Choroid plexus epithelial cell (primary cell): ENCODE measurements at places on chromosomes 3 and 15.

GRCh38 chr15:82587805-82588204, 47.5 kb upstream of the RPS17 start:
- DNase-seq = no peak

GRCh38 chr3:9727041-9727595, 4.4 kb upstream of the BRPF1 start:
- no peak for DNase-seq

DNA sequence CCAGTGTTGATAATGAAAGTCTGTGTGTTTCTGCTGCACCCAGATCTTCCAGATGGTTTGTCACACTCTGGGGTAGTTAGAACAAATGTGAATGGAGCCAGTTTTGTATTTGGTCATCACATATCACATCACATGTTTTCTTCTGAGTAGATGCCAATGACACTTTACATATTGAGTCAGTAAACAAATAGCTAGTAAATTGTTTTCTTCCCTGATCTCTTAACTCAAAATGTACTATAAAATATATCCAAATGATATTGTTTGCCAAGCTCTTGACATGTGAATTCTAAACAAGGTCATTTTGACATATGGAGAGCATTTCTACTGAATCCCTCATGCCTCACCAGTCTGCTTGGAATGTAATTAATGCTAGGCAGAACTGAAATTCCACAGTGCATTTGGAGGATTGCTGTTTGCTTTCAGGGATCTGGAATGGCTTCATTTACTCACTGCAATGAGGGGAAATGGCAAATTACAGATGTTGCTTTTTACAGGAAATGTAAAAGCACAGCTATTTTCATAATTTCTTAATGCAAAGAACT, 45.0 kb downstream of the PDHB start:
- peak; percentile 76 for DNase-seq

GRCh38 chr3:50147016-50147415, 8.1 kb upstream of the SEMA3F start:
- no peak for DNase-seq

DNA sequence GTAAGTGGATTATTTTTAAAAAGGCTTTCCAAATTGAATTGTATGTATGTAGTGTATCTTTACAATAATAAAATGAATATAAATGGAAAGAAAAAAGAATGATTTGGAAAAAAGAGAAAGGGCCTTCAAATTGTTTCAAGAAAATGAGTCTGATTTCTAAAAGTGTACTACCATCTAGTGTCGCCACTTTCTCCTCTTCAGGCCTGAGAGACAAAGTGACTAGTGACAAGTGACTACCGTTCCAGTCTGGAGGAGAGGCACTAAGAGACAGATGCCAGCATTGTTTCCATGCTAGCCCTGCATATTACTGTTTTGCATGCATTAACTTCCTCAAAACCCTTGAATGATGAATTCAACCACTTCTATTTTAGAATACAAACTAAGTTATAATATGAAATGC, 39.3 kb downstream of the P3H2 start:
- DNase-seq = no peak

DNA sequence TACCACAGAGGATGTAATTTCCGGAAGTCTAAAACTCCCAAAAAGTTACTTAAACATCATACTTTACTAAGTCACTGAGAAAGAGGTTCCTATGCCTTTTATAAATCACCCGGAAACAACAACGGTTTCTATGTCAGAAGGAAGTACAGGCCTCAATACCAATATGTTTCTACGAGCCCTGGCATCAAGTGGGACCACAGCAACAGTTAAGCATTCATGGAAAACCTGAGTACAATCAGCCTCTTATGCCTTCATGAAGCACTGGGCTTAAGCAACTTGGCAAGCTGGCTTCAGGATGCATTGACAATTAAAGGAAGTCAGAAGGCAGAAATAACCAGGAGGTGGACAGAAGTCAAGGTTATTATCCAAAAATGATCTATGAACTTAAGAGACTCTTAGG, 19.1 kb upstream of the B3GNT5 start:
- no peak for DNase-seq

- no peak for DNase-seq
Observed at GRCh38 chr3:139230391-139230790, 113.4 kb upstream of the MRPS22 start.

DNA sequence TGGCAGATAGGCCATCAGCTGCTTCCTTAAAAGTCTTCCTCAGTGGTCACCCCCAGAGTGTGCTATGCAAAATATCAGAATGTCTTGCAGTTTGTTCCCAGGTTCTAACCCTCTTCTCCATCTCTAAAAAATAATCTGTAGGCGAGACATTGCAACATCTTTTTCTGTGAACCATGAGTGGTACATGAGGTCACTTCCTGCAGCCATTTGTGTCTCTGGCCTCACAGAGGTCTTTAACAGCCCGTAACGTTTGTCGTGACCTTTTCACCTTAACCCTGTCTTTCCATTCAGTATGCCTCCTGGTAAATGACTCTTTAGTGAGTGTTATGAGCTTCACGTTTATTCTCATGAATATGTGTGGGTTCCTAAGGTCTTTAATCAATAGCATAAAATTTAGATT, 145.4 kb downstream of the KLHL25 start:
- peak; percentile 92 for DNase-seq

GRCh38 chr3:138909904-138910303, 37.0 kb downstream of the FOXL2 start:
- DNase-seq = no peak

- peak; percentile 43 for DNase-seq
Observed at GRCh38 chr3:79038057-79038456, 729.7 kb downstream of the ROBO1 start.

- DNase-seq = peak; percentile 61
Observed at GRCh38 chr15:52349052-52349700, 53.6 kb upstream of the MYO5C start.

DNA sequence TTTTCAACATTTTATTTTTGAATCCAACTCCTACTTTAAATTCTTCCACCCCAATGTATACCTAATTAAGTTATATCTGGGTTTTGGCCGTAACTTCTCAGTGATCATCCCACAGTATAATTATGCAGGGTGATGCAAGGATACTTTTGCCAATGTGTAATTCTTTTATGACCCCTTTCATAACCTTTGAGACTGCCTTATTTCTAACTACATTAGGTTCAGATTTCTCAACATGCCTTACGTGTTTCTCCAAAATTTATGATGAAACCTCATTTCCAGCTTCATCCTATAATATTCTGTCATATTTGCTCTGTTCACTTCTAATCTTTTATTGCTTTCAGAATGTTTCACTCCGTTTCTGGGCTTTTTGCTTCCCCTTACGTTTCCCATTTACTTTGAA, 1229.6 kb upstream of the ALCAM start:
- peak; percentile 16 for DNase-seq

GRCh38 chr3:16559653-16560365, 45.4 kb downstream of the DAZL start:
- no peak for DNase-seq

GRCh38 chr3:179264449-179264848, 13.5 kb upstream of the KCNMB3 start:
- DNase-seq = no peak

GRCh38 chr3:183637106-183637486, 1.7 kb downstream of the KLHL24 start:
- no peak for DNase-seq

- no peak for DNase-seq
Observed at GRCh38 chr3:170606675-170607074, 20.8 kb upstream of the SLC7A14 start.

DNA sequence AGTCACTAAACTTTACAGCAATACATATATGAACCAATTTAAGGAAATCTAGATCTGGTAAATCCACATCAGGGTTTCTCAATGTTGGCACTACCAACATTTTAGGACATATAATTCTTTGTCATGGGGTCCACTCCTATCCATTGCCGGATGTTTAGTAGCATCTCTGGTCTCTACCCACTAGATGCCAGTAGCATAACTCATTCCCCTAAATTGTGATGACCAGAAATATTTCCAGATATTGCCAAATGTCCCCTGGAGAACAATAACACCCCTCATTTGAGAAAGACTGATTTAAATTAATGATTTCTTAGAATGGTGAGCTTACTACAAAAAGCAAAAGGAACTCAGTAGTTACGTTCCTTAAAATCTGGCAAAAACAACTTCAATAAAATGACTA, 23.1 kb upstream of the ANKRD28 start:
- peak; percentile 25 for DNase-seq

GRCh38 chr15:25993506-25993905, 130.4 kb upstream of the ATP10A start:
- DNase-seq = no peak

DNA sequence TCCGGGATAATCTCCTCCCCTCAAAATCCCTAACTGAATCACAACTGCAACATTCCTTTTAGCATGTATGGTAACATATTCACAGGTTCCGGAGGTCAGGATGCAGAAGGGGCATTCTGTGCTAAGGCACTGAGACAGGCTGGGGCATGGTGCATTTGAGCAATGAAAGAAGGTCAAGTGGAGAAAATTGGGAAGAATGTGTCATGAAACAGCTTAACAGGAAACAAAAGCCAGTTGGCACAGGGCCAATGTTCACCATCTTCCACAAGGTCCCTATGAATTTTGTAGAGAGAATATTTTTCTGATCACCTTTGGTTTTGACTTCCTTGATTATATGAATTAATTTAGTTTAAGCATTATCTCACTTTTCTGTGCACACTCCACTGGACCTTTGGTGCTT, 587.7 kb upstream of the NR2F2 start:
- DNase-seq = peak; percentile 11

- peak; percentile 8 for DNase-seq
Observed at GRCh38 chr15:31108836-31109235, 7.3 kb upstream of the TRPM1 start.

DNA sequence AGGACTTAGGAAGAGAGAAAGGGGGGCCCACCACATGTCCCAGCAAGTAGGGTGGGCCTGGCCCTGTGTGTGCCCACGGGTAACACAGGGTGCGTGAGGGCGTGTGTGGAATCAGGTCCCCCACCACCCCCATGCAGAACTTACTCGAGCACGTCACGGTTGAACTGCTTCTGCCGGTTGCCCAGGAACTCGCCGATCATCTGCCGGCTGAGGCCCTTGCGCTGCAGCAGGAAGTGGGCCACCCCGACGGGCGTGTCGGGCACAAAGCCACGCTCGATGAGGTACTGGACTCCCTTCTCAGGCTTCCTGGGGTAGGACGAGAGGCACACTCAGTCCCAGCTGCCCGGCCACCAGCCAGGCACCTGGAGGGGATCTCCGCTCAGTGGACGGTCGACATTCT, 83.1 kb upstream of the RPL32 start:
- no peak for DNase-seq

- no peak for DNase-seq
Observed at GRCh38 chr3:180694321-180694720, 15.0 kb upstream of the CCDC39 start.

DNA sequence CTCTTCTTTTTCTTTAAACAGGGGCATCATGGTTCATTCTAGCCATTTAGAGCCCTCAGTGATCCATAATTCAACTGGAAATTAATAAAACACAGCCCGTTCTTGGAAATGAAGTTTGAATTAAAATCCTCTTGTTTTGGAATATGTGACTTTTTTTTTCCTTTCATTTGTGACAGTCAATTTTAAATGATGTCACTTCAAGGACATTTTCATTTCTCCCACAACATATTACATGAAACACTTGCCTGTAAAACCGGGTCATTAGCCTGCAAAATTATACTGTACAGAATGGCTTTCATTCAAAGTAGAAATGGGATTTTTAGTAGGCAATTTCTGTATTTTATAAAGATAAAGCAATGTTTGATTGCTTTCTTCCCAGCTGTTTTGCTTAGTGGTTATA, 789 bp upstream of the SEMA6D start:
- DNase-seq = no peak

GRCh38 chr3:17195192-17195611, 310.4 kb downstream of the PLCL2 start:
- DNase-seq = peak; percentile 86

- no peak for DNase-seq
Observed at GRCh38 chr3:123419850-123420297, 29.0 kb downstream of the ADCY5 start.

DNA sequence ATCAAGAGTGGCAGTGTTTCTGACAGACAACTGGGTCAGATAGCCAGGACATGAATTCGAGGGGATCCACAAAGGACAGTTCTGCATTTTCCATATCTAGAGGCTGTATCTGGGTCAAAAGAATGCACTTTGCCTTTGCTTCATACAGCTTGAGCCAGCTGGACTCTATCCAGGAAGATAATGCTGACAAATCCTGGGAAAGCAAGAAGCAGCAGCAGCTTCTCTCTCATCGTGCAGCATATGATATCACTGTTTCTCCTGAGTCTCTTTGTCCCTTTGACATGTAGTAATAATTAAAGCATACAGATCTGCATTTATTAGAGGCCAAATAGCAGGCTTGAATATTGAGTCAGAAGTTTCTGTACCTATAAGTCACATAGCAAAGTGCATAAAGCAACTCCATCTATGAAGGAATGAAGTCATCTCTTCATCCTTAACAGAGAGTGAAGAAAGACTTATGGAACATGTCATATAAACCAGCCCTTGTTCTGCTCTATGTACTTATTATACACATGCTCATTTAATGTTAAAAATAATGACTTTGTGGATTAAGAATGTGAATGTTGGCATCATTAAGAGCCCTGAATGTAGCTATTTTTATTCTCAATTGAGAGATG, 236.8 kb upstream of the GBE1 start:
- peak; percentile 65 for DNase-seq

DNA sequence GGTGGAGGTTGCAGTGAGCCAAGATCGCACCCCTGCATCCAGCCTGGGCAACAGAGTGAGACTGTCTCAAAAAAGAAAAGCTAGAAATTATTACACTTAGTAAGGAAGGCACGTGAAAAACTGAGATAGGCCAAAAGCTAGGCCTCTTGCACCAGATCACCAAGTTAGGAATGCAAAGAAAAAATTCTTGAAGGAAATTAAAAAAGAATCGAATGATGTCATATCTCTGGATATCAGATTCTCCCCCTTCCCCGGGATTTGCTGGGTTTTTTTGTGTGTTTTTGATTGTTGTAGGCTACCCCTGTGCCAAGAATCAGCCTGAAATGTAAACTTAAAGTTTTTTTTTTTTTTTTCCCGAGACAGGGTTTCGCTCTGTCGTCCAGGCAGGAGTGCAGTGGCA, 17.4 kb downstream of the PTPN23 start:
- DNase-seq = no peak

DNA sequence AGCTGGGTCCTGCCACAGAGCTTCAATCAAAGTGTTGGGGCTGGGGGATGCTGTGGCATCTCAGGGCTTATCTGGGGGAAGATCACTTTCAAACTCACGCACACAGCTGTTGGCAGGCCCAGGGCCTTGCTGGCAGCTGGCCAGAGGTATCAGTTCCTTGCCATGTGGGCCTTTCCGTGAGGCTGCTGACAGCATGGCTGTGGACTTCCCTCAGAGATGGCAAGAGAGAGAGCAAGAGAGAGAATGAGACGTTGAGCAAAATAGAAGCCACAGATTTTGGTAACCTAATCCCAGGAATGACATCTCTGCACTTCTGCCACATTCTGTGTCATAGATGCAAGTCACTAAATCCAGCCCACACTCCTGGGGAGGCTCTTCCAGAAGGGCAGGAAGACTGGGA, 91.0 kb downstream of the TPRG1 start:
- no peak for DNase-seq
